Cardiac fibroblast (primary cell): ENCODE measurements at places on chromosomes 11 and 22.

GRCh38 chr11:124207102-124207792 is 24.1 kb downstream of the OR10D3 start:
- DNase-seq = no peak

GRCh38 chr22:46036558-46037408 is 59.8 kb upstream of the WNT7B start:
- DNase-seq = peak; percentile 23

- DNase-seq = peak; percentile 50
Measured at GRCh38 chr22:28883917-28884746, 760 bp downstream of the ZNRF3 start.

- no peak for DNase-seq
Measured at GRCh38 chr22:45357490-45357889, 47.8 kb downstream of the FAM118A start.
